ENCODE measurements at places on chromosomes 6 and 20.
A peak's percentile ranks its signal among the peaks of the same experiment; 100 is the strongest.

DNA sequence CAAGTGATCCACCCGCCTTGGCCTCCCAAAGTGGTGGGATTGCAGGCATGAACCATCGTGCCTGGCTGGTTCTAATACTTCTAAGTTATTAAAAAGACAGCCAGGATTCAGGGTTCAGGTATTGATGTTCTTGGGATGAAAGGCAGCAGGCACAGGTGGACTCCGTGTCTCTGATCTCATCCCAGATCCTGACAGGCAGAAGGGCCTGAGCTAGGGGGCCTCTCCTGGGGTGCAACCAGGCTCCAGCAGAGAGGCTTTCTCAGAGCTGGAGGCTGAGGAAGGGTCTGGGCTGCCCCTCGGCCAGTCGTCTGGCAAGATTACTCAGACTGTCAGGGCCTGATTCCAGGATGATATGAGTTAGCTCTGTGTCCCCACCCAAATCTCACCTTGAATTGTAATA, 106.3 kb downstream of the SCML4 start:
- DNase-seq: no peak

GRCh38 chr20:63223121-63223825, 7.3 kb upstream of the YTHDF1 start:
- peak; percentile 46 for DNase-seq

GRCh38 chr6:34331371-34332050, 61.0 kb downstream of the NUDT3 start:
- DNase-seq: peak; percentile 20

DNA sequence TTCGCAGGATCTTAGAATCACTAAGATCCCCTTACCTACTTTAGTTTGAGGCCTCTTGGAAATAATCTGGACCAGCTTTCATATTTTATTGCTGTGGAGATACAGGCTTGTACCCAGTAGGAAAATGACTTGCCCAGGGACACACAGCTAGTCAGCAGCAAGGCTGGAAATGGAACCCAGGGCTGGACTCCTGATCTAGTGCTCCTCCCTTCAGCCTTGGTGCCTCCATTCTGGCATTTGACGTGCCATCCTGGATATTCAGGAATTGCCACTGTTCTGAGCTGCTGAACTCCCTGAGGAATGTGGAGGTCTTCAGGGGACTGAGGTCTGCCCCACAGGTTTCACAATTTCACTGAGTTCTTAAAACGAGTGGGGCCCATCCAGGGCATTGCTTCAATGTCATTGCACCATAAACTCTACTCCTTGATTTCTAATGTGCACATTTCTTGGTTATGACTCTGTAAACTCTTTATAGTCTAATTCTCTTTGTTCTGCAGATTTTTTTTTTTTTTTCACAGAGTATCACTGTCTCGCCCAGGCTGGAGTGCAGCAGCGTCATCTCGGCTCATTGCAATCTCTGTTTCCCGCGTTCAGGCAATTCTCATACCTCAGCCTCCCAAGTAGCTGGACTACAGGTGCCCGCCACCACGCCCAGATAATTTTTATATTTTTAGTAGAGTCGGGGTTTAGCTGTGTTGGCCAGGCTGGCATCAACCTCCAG, 26.7 kb upstream of the CDKN1A start:
- no peak for DNase-seq

DNA sequence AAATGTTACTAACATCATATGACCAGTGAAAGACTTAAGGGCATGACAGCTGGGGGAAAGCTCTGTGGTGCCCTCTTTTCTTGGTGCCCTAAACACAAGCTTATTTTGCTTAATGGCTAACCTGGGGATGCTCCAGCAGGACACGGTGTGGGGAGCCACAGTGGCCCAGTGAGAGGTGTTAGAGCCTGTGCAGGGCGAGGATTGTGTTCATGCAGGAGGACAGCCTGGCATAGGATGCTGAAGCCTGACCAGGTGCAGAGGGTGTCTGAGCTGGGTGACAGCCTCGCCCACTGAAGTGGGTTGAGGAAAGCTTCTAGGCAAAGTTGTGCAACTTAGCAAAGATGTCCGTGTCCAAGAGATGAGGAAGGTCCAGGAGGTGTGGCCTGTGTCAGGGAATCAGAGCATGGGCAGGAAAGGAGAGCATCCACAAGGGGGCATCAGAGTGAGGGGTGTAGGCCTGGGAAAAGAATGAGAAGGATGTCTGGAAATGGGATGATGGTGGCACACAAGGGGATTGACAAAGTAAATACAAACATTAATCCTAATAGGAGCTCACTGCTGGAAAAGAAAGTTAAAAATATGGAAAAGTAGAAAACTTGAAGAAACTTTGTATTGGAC, 33.9 kb downstream of the SLC17A4 start:
- peak; percentile 51 for DNase-seq

DNA sequence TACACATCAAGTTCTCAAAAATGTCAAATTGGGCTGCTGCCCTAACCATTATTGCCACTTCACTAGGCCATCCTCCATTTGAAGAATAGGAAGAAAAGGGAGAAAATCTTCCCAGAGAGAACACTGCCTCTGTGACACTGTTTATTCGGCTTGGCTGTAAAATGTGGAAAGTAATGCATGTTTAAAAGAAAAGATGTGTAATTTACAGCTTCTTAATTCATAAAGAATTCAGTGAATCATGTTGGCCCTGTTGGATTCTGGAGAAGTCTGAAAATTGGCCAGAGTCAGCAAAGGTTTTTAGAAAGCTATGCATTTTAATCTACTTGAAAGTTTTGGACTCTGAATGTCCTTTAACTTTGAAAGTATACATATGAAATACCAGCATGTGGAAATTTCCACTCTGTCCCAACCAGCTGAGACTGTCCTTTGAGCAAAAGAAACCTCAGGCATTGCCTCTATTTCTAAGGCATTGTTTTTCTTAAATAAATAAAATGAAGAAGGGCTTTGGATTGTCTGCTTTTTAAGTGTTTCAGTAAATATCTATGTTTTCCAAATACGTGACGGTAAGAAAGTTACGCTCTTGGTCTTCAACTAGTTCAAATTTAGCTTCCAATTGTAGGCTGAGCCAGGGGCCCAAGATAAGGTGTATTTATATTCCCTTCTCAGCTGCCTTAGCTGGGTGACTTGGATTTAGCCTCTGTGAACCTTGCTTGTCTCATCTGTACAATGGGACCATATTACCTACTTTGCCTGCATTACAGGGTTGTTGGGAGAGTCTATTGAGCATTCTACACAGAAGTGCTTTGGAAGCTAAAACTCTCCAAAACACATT, 222.2 kb downstream of the UST start:
- DNase-seq: peak; percentile 69
